ENCODE measurements at places on chromosomes 12 and 14. TPM values are rescaled to one million over a fixed set of nuclear protein-coding genes. Genes with fewer than 3 reads are reported as not detected.

The PELI2 gene
- total RNA-seq, result 28.8 TPM

The GALNT4 gene
- total RNA-seq, result 3.3 TPM

The SERPINA3 gene
- total RNA-seq, result not detected

The KRT71 gene
- not detected for total RNA-seq

Measured in H1 (cell line).